DMS79 treated with DMSO at 0.1 percent for 48 hours (cell line): ENCODE measurements at places on chromosomes 2 and 18.

- no peak for DNase-seq
These were observed 159.7 kb downstream of the NAPG start for GRCh38 chr18:10685484-10685883.

DNA sequence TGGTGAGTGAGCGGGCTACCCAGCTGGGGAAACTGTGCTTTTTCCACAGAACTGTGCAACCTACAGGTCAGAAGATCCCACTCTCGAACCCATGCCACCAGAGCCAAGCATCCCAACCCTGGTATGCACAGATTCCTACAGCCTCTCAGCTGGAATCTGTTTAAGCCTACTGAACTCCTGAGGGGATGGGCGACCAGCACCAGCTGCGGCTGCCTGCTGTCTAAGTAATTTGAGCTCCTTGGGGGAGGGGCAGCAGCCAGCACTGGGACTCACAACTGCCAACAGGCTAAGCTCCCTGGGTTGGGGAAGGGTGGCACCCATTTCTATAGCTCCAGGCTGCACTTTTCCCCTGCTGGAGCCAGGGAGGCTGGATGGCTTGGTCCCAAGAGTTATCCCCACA lies 11.8 kb downstream of the CYP27C1 start:
- DNase-seq: no peak

- peak; percentile 90 for DNase-seq
These were observed at the start of the genes GEN1 and SMC6 for GRCh38 chr2:17753803-17754663. Gene GEN1, plus strand, starts transcription at chr2:17754138. Its CDS starts 5,806 bp downstream, at chr2:17759944. Gene SMC6, minus strand, starts transcription at chr2:17753810. Its CDS starts 7,864 bp downstream, at chr2:17745946.

- DNase-seq: no peak
These were observed 158.4 kb downstream of the FMNL2 start for GRCh38 chr2:152493417-152493816.

DNA sequence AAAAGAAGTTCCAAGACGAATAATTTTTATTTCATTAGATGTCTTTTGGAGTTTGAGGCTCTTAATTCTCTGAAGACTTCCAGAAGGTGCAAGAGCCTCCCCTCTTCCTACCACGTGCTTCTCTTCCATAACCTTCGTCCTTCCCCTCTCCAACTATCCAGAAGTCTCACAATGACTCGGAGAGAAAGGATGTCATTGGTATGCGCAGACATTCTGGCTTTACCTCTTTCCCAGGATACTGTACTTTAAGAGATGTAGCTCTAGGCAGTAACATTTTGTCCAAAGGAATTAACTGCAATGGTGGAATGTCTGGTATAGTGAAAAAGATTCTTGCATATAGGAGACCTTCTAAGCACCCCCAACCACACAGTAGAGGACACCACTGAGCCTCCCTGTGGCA lies 249.0 kb upstream of the OSR1 start:
- no peak for DNase-seq

GRCh38 chr2:238424313-238424700 lies 2.4 kb upstream of the ASB1 start:
- no peak for DNase-seq

GRCh38 chr2:217880891-217881290 lies 121.9 kb downstream of the TNS1 start:
- DNase-seq: no peak

DNA sequence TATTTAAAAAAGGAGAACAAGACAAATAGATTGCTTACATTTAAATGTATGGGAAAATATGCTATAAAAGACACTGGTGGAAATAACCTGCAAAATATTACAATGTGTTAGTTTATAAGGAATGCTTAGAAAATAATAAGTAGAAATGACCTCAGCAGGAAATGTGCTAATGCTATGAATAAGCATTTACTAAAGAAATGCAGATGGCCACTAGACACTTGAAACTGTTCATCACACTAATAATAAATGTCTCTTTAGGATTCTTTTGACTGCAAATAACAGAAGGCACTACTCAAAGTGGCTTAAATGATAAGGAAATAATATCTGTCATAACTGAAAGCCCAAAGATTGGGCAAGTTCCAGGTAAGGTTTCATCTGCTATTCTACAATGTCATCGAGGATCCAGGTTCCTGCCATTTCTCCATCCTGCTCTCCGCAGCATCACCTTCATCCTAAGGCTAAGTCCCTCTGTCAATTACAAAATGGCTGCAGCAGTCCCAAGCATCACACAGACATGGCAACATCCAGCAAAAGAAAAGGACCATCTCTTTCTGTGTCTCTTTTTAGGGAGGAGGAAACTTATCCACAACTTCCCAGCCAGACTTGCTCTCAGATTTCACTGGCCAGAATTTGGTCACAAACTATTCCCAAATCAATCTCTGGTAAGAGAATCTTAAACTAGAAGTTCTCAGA lies 21.9 kb downstream of the METTL8 start:
- no peak for DNase-seq

DNA sequence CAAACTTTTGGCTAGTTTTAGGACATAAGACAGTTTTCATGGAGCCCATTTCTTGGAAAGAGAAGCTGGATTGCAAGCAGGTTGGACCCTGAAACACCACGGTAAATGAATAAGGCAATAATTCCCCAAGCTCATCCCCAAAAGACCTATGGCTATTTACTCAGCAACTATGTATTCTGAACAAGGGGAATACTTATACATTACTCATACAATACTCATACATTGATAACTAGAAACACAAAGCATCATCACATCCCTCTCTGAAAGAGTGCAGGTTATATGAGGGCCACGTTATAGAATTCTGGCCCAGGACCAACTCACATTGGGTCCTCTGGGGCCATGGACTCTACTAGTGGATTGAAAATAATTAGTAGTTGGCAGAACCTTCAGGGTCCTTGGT lies 154.8 kb downstream of the TMX3 start:
- DNase-seq: no peak

DNA sequence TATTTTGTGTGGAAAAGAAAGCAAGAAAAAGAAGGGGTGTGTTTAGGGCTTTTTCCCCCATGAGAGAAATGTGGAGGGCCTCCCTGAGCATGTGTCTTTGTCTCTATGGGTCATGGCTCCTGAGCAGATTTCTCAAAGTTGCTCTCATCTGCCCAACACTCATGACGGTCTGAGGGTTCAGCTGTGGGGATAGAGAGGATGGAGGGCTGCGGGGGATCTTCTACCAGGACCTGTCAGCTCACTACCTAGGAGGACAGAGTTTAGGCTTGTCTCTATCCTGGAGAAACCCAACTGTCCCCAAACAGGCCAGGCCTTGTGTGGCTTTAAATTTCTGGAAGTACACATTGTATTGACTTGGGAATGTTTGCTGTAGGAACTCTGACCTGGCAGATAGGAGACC lies 342.2 kb downstream of the MYCN start:
- DNase-seq: no peak

- no peak for DNase-seq
These were observed 225.5 kb upstream of the TMEM200C start for GRCh38 chr18:6120820-6121279.

DNA sequence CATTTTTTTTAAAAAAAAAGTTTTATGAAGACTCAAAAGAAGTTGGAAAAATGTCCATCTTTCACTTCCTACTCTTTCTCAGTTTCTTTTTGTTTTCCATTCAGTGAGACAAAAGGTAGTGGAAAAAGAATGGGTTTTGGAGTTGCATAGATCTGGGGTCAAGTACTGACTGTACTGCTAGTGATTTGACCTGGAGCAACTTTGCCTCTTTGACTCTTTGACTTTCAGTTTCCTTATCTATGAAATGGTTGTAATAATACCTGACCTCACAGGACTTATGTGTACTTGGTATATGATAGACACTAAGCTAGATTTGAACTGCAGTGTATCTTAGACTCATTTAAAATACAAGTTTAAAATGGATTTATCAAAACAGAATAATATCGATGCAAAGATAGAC lies 3.5 kb upstream of the KCNE4 start:
- no peak for DNase-seq

- no peak for DNase-seq
These were observed 46.6 kb downstream of the FSIP2 start for GRCh38 chr2:185785156-185785555.

GRCh38 chr18:70149616-70150301 lies 55.7 kb downstream of the RTTN start:
- DNase-seq: no peak

DNA sequence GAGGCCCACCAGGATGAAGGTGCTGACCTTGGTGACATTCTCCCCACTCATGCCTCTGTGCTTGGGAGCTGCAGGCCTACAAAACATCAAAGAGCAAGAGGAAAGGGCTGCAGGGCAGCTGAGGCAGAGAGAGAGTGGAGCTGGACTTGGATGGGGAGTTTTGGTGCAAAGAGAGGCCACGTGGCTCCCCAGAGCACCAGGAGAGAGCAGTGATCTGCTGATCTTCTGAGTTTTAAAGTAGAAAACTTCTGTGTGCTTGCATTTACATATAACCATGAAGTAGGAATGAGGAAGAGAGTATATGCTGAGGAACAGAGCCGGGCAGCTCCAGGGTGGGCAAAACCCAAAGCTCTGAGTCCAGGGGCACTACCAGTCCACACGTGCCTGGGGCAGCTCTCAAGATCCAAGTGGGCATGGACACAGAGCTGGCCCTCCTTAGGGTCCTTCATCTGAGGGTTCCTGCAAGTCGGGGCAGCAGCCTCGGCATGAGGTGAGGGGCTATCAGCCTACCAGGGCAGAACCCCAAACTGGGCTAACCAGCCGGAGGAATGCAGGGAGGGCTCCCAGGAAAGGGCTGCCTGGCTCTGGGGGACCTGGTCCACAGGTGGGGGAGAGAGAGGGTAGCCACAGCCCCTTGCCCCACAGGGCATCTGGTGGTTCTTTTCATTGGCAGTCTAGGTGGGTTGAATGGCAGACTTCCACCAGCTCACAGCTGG lies at the start of gene OR6B2:
Gene OR6B2 (minus strand): TSS at position 51 of the 716 bp plus-strand sequence. CDS start 0 bp downstream, at position 51.
- DNase-seq: no peak

DNA sequence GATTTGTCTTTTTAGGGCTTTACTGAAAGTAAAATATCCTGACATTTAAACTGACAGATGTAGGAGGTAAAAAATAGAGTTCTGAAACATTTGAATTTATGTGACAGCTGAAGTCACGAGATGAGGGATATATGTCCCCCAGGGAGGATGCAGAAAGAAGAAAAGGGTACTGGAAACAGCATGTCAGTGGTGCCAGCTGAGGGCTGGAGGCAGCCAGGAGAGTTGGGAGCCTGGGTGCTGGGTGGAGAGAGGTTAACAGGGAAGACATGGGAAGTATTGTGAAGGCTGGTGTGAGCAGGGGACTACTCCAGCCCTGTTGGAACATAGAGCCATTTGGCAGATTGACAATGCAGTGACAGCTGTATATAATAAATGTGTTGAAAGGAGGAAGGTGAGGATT lies 11.8 kb upstream of the MOCOS start:
- no peak for DNase-seq

DNA sequence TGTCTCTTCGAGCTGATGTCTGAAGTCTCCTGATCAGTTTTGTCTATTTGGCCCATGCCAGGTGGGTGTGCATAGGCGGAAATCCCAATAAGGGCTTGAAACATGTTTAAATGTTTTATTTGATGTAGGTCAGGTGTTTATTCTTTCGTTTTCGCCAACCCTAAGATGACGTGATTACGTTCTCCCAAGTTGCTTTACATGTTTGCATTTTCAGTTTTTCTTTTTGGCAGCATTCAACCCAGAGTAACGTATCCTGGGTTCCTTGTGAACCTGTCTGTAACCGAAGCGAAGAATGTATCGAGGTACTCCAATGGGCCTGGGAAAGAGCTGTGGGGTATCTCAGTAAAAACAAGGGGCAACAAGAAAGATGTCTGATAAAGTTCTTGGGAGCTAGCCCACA lies 3.1 kb downstream of the ALPK2 start:
- DNase-seq: no peak

GRCh38 chr18:13427354-13427753 lies 208.8 kb downstream of the LDLRAD4 start:
- no peak for DNase-seq

GRCh38 chr2:165901620-165902298 lies 51.8 kb downstream of the TTC21B start:
- no peak for DNase-seq

- no peak for DNase-seq
These were observed 416.1 kb downstream of the LPIN1 start for GRCh38 chr2:12162269-12163247.

DNA sequence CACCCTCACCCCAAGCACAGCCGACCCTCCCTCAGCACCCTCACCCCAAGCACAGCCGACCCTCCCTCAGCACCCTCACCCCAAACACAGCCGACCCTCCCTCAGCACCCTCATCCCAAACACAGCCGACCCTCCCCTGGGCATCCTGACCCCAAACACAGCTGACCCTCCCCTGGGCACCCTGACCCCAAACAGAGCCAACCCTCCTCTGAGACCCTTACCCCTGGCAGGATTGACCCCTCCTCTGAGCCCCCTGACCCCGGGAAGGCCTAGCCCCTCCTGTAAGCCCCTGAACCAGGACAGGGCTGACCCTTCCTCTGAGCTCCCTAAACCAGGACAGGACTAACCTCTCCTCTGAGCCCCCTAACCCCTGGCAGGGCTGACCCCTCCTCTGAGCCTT lies 84.4 kb upstream of the RAB6C start:
- DNase-seq: no peak

DNA sequence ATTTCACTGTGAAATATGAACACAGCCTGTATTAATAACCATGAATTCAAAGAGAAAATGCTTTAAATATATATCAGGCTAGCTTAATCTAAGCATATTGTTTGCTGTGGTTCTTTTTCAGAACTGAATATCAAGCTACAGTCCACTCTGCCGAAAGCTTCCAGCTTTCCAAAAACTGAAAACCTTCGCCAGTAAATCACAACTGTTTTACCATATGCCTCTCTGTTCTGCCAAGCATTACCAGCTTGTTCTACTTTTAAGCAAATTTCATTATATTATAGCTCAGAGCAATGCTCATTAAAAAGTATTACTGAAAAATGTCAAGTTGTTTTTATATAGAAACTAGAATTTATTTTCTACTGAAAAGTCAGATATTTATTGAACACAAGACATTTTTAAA lies 277.4 kb downstream of the NRXN1 start:
- no peak for DNase-seq

GRCh38 chr2:119352357-119352756 lies 14.3 kb downstream of the C2orf76 start:
- DNase-seq: no peak

- no peak for DNase-seq
These were observed 199.3 kb downstream of the RNF144A start for GRCh38 chr2:7116511-7116910.

- DNase-seq: no peak
These were observed 26.6 kb upstream of the TEX44 start for GRCh38 chr2:231565887-231566594.

DNA sequence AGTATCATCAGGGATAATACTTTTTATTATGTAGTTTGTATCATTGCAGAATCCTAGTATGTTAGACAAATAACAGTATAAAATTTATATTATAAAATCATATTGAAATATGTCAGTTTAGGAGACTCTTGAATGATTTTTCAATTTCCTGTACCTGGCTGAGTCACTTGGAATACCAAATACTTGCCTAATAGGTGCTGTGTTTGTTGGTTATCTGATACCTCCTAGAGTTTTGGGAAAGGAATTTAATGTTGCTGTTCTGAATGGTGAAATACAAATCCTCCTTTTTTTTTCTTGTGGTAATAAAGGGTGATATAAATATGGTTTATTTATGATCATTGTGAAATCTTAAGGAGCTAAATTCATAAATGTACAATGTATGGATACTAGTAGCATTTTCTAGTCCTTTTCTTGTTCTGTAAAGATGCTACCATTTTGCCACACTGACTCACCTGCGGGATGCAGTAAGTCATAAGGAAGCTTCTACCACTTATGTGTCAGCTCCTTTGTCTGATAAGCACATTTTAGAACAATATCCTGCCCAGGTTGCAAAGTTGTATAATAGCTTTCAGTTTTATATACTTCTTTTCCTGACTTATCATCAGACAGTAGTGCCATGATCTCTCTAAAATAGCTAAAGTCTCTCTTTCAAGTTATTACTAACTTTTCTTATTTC lies 465.5 kb downstream of the XIRP2 start:
- DNase-seq: no peak
